ENCODE measurements at places on chromosomes 2 and 18.

GRCh38 chr2:102016399-102016955, 24.7 kb downstream of the IL1R2 start:
- no peak for DNase-seq

DNA sequence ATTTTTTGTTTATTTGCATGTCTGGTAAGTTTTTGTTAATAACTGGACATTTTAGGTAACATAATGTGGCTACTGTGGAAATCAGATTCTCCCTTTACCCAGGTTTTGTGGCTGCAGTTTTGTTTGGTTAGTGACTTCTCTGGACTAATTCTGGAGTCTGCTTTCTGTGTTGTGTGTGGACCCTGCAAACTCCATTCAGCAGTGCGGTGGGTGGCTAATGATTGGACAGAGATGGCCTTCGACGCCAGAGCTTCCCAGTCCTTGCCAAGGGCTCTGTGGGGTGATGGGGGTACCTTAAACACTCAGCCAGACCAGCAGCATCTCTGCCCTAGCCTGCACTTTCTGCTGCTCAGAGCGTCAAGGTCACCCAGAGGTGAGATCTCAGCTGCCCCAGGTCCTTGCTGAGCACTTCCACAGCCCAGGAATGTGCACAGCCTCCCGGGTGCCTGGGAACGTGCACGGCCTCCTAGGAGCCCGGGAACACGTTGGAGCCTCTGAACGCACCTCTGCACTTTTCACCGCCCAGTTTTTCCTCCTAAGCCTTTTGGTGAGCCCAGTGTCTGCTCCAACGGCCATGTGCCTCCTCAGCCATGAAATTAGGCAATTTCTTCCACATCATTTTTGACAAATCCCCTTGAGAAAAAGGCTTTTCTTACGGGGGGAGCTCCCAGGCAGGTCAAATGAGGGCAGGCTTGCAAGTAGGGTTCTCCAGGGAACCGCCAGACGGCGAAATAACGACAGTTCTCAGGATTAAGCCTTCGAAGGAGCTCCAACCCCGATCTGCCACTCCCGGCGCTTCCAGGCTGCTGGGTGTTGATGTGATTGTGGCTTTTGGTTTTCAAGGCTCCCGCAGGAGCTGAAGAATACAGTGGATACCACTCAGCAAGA, 35.2 kb upstream of the KLF11 start:
- no peak for DNase-seq

GRCh38 chr2:3606370-3607201, 11.7 kb downstream of the COLEC11 start:
- DNase-seq, result no peak

- no peak for DNase-seq
Measured at GRCh38 chr2:187408926-187409325, 39.1 kb downstream of the CALCRL start.

DNA sequence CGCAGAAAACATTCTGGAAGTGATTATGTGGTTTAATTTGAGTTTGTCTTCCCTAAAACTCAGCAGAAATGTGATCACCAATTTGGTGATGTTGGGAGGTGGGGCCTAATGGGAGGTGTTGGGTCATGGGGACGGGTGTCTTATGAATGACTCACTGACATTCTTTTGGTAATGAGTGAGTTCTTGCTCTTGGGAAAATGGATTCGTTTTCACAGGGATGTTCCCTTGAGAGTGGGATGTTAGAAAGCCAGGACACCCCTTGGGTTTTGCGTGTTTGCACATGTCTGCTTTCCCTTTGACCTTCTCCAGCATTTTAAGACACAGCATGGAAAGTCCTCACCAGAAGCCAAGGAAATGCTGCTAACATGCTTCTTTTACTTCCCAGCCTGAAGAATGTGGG, 321.5 kb upstream of the NT5C1B start:
- no peak for DNase-seq

GRCh38 chr2:166892397-166892796, 4.1 kb downstream of the XIRP2 start:
- DNase-seq, result no peak

- no peak for DNase-seq
Measured at GRCh38 chr18:67694787-67695186, 178.3 kb upstream of the DSEL start.
